Aorta (tissue), 5 donors: ENCODE measurements at places on chromosomes 12 and 14. TPM values are rescaled to one million over a fixed set of nuclear protein-coding genes. Genes with fewer than 3 reads are reported as not detected.

Gene GPRC5D
- total RNA-seq = not detected

Gene BHLHE41
- total RNA-seq = 49.9 TPM

Gene LRFN5
- 5.5 TPM for total RNA-seq

Gene LTB4R2
- 5.5 TPM for total RNA-seq

Gene PIP4K2C
- total RNA-seq = 28.4 TPM

Gene LAG3
- 1.8 TPM for total RNA-seq

Gene M6PR
- total RNA-seq = 105 TPM

Gene TAC3
- total RNA-seq = not detected

Gene SOS2
- total RNA-seq = 37.0 TPM

Gene CPNE8
- total RNA-seq = 40.2 TPM

Gene DLST
- total RNA-seq = 76.1 TPM
